Progenitor cell of endocrine pancreas (in vitro differentiated cells): ENCODE measurements at places on chromosomes 3 and 15.

GRCh38 chr3:134903837-134904236 is 108.8 kb downstream of the EPHB1 start:
- no peak for DNase-seq

DNA sequence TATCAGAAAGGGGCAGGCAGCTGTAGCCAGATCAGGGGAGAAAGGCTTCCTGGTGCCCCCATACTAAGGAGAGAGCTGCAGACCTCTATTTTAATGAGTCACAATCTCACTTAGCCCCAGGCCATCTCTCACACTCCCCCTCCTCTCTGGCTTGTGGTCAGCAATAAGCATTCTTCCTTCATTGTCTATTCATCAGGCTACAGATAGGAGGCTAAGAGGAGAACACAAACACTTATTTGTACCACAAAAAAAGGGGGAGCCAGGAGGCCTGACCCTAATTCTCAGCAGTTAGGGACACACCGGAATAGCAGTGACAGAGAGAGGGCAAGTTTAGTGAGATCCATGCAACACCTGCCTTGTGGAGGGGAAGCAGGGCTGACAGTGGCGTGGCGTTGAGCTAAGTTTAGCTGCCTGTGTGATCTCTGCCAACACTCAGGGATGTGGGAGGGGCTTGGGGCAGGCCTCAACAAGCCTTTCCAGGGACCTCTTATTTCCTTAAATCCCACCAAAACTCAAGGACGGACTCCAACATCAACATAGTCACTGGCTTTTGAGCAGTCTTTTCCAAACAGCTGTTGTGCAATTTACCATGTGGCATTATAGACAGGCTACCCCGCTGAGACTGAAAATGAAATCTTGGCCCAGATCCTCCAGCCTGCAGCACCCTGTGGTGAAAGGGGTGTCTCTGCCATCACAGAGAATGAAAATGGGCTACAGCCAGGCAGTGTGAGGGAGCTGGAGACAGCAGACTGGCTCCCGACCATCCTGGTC is 191.9 kb upstream of the TSC22D2 start:
- DNase-seq, result no peak

GRCh38 chr3:69594286-69594685 is 145.0 kb upstream of the MITF start:
- DNase-seq, result no peak

GRCh38 chr3:52233968-52234367 is 5.0 kb downstream of the TWF2 start:
- no peak for DNase-seq

DNA sequence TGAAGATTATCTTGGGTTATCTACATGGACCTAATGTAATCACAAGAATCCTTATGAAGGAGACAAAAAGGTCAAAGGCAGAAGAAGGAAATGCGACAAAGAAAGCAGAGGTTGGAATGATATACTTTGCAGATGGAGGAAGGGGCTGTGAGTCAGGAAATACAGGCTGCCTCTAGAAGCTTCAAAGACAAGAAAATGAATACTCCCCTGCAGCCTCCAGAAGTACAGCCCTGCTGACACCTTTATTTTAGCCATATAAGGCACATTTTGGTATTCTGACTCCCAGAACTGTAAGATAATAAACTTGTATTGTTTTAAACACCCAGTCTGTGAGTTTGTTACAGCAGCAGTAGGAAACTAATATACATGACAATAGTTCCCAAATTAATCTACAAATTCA is 58.6 kb downstream of the SIDT1 start:
- DNase-seq, result no peak

GRCh38 chr15:57348081-57348480 is 28.2 kb upstream of the CGNL1 start:
- DNase-seq, result no peak

- no peak for DNase-seq
Measured at GRCh38 chr3:7667774-7668173, 806.9 kb downstream of the GRM7 start.

DNA sequence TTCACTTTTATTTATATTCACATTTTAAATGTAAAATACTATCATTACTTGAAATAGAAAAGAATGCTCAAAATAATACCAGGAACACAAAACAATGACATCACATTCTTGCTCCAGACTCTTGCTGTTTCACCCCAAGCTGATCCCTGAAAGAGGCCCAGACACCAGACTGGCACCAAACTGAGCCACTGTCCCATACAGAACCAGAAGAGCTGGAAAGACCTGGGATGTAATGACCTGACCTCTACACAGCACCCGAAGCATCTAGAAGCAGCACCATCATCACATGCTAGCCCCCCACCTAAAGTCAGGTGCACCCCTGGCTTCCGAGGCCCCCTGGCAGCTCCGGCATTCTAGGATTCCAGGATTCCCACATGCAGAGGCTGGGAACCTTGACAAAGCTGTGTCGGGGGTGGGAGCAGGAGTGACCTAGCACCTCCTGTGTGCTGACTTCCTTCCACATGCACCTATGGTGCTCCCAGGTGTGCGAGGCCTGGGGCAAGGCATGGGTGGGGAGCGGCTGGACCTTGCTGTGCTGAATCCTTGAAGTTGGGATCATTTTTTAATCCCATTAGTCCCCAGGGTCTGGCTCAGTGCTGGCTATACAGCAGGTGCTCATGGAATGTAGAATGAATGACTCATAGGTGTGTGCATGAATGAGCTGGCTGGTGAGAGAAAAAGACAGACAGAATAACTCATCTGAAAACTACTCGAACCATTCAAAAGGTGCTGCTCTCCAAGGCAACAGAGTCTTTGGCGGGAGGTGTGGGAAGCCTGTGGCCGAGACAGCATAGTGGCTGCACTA is 144.7 kb upstream of the IQSEC1 start:
- no peak for DNase-seq
